ENCODE measurements at places on chromosomes 2 and 18. TPM values are rescaled to one million over a fixed set of nuclear protein-coding genes. Genes with fewer than 3 reads are reported as not detected.

Gene IL18R1
- total RNA-seq = 0.96 TPM

- DNase-seq = no peak
Observed at GRCh38 chr2:79630060-79630459, 117.2 kb downstream of the CTNNA2 start.

Gene ALLC
- total RNA-seq = not detected

GRCh38 chr2:11388262-11389051, 44.0 kb upstream of the ROCK2 start:
- no peak for DNase-seq

DNA sequence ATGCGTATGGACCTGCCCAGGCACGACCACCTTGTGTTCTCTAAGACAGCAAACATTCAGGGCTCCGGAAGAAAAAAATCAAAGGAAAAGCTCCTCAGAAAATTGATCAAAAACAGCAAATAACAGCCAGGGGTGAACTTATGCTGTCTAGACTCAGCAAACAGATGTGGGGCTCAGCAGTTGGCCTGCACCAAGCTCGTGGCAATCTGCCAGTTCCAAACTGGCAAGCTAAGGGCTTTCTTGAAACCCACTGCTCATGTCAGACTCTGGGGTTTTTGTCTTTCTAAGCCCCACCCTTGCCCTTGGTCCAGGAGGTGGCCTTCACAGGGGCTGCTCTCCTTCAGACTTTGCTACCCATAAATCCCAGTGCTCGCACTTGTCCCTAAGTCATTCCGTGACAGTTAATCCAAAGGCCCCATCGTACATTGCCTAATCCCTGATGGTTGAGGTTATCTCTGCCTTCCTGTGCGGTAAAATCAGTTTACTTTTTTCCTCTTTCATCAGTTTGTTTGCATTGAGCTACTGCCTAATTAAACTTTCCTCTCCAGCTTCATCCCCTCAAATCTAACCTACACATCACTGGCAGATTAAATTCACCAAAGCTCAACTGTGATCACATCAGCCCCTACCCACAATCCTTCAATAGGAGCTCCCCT, 408.0 kb downstream of the LRATD1 start:
- no peak for DNase-seq

DNA sequence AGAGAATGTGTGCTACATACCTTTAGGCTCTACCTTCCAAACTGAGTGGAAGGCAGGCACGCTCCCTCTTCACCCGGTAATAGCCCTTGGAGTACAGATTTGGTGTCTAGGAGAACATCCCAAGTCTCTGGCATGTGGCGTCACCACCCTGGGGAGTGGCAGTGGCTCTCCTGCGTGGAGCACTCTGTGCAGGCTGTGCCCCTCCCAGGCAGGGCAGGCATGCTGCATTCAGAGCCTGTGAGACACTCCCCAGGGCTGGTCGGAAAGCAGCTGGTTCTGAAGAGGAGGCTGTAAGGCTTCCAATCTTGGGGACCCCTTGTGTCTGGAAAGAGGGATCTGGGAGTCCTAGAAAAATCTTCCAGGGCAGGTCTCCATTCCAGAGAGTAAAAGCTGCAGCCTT, 193.3 kb downstream of the ANKRD30B start:
- no peak for DNase-seq

DNA sequence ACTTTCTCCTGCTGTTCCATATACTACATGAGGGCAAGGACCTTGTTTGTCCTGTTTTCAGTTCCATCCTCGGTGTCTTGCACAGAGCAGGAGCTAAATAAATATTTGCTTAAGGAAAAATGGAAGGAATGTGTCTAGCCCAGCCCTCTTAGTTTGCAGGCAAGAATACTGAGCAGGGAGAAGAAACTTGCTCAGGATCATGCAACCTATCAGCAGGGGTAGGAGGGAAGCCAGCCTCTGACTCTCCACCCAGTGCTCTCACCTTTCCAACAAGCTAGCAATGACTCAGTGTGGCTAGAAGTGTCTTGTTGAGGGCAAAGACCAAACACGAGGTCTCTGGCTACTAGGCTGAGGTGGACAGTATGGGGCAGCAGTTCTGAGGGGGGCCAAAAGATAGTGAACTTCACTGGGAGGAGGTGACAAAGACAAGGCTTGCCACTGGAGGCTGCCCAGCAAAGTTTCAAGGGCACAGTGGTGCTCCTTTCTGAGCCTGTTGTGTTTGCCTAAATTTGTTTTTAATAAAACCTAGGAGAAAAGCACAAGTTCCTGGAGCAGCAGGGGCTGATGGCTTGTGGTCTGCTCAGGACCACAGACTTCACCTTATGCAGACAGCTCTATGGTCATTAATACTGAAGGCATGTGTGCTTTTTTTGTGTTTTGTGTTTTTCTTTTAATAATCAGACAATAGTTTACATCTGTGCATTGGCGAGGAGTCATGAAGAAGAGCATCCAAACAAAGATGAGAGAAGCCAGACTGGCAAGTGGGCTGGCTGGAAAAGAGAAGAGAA, 49.1 kb upstream of the CTAGE1 start:
- DNase-seq = no peak

GRCh38 chr18:363301-364085, 95.6 kb upstream of the THOC1 start:
- no peak for DNase-seq

- no peak for DNase-seq
Observed at GRCh38 chr2:173187941-173188788, 112.5 kb downstream of the MAP3K20 start.

GRCh38 chr2:37267685-37268084, 36.2 kb downstream of the NDUFAF7 start:
- no peak for DNase-seq

Gene ANKRD53
- 2.0 TPM for total RNA-seq

Gene TMEM169
- total RNA-seq = 0.43 TPM

Gene AGXT
- not detected for total RNA-seq

Gene B3GNT7
- 25.3 TPM for total RNA-seq

Gene CRYGC
- not detected for total RNA-seq

DNA sequence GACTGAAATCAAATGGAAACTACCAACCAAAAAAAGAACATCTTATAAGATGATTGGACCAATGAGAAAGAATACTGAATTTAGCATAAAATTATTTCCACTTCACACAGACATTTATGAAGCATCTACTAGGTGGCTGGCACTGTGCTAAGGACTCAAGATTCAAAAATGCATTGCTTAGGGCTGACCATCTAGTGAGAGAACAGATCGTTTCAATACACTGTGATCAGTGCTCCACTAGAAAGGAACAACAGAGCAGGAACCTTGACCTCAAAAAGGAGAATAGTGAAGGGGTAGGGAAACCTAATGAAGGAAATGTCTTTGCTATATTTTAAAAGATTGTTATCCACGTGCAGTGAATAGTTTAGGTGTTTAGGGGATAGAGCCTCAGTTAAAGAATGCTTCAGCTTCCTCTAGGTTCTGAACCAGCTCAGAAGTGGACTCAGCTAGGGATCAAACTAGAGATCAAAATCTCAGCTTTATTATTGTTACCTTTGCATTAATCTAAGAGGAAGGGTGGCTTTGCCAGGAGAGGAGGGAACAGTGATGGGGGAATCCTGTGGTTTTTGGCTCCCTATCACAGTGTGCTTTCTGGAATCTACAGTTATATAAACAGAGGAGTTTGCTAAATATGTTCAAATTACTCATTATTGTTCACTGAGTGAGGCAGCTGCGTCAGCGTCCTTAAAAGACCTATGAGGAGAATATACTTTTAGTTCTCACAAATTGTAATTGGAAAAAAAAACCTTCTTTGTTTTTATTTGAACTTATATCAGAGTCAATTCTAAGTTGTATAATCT, 16.2 kb upstream of the BBS5 start:
- no peak for DNase-seq

Gene KCNG2
- 0.17 TPM for total RNA-seq

DNA sequence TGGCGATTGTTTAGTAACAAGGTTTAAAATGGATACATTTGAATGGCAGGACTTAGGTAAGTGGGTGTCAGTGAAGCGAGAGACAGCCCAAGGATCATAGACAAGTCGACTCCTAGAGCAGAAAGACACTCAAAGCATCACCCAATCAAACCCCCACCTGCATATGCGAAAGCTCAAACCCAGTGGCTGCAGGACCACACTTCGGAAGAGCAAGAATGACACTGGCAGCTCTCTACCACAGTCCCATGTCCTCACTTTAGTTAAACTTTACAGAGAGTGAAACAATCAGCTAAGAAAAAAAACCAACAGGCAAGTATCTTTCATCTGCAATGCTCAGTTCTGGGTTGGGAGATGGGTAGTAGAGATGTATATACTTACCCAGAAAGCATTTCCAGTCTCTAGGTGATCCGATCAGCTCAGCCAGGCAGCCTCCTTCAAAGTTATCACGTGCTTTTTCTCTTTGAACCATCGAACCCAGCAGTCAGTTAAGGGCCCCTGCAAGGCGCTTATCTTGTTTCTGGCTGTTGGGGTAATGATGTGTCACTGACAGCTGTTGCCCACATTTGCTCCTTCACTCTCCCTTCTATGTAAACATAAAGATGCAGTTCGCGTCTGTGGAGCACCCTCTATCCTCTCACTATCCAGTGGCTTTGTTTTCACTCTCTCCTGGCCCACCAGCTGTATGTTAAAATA, 357.5 kb upstream of the ID2 start:
- DNase-seq = no peak

DNA sequence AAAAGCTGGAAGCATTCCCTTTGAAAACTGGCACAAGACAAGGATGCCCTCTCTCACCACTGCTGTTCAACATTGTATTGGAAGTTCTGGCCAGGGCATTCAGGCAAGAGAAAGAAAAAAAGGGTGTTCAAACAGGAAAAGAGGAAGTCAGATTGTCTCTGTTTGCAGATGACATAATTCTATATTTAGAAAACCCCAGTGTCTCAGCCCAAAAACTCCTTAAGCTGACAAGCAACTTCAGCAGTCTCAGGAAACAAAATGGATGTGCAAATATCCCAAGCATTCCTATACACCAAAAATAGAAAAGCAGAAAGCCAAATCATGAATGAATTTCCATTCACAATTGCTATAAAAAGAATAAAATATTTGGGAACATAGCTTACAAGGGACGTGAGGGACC, 11.1 kb downstream of the SLC8A1 start:
- DNase-seq = no peak

Gene RAMP1
- 33.6 TPM for total RNA-seq

- DNase-seq = no peak
Observed at GRCh38 chr2:168560817-168561499, 104.9 kb downstream of the CERS6 start.

Gene MSH6
- total RNA-seq = 92.3 TPM

Gene OR6B2
- total RNA-seq = not detected

Gene EFEMP1
- total RNA-seq = 204 TPM

DNA sequence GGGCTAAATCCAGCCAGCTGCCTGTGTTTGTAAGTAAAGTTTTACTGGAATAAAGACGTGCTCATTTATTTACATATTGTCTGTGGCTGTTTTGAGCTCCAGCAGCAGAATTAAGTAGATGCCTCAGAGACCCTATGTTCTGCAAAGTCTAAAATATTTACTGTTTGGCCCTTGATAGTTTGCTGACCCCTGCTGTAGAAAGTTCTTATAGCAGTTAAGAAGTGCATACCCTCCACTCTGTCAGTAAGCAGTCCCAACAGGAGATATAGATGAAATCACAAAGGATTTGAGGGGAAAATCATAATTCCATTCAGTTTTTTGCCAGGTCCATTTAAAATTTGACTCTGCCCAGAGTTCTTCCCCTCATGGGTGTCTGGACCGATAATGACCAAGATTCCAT, 50.1 kb upstream of the ITM2C start:
- no peak for DNase-seq

Gene ZSWIM2
- not detected for total RNA-seq

DNA sequence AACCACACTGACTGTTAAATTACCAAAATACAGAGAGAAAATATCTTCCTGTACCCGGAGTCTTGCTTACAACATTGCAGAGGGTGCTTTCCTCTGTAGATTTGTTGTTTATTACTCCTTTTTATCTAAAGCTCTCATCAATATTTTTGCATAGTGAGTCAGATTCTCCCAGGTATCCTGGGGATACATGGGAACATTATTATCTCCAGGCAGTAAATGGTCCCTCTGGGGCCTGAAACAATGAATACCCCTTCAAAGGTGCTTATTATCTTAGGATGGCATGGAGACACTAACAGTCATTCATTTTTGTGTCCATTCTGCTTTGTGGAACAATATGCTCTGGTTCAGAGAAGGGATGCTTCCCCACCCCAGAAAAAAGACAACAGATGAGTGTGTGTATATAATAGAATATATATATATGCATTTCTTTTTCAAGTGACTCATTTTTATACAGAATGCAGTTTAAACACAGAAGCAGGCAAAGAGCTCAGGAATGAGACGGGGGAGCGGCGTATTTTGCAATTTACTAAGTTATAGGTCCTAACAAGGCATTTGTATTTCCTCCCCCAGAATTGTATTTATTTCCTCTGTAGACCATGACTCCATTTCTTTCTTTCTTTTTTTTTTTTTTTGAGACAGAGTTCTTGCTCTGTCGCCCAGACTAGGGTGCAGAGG, 424.8 kb upstream of the ZEB2 start:
- no peak for DNase-seq

GRCh38 chr2:142997231-142997630, 119.8 kb downstream of the KYNU start:
- no peak for DNase-seq

Gene PTPRN
- 1.7 TPM for total RNA-seq

DNA sequence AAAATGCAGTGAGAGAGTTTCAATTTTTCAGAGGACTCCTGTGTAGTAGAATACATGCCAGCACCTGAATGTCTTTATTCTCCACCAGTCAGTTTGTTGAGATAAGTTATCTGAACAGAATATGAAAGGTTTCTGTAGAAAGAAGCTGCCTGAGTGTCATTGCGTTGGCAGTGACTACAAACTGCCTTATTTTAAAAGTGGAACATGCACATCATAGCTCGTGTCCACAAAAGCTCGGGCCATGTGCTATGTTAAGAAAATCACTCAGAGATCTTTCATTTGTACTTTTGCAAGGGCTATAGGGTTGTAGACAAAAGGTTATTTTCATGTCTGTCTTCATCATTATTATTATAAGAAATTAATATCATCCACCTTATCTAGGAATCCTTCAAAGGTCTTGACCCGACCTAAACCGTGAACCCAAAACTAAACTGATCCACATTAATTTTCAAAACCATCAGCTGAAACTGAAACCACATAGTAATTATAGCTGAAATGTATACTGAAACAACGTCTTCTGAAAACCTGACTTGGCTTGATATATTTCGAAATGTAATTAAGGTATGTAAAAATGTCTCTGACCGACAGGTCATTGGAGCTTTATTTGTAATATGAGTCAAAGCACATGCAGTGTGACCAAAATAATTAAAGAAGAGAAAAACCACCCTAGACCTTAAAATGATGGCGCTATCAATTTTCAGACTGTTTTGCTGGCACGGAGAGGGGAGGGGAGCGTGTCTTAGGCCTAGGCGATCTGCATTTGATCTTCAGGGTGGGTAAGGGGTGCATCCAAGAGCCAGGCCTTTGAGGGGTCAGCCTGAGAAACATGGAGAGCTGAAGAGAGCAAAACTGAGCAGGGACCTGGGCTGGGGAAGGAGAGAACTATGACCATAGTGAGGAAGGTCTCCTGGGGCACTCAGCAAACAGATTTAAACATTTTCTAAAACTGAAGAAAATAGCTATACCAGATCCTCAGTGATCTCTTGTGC, 232.1 kb downstream of the SOX11 start:
- no peak for DNase-seq

Gene LOXL3
- total RNA-seq = 2.3 TPM

GRCh38 chr2:133720429-133720828, 152.2 kb upstream of the NCKAP5 start:
- DNase-seq = no peak

- no peak for DNase-seq
Observed at GRCh38 chr2:240898108-240898730, 2.3 kb upstream of the MAB21L4 start.

All from ovary (tissue), 10 donors.